ENCODE measurements at places on chromosomes 6 and 20. TPM values are rescaled to one million over a fixed set of nuclear protein-coding genes. Genes with fewer than 3 reads are reported as not detected.

Gene GPR6
- polyA plus RNA-seq = 7.3 TPM

Gene MBOAT1
- polyA plus RNA-seq = not detected

Gene C20orf202
- polyA plus RNA-seq = 0.62 TPM

Gene FAM209B
- not detected for polyA plus RNA-seq

Gene RAMACL
- 1.9 TPM for polyA plus RNA-seq

Gene FAM8A1
- polyA plus RNA-seq = 48.0 TPM

Gene ADGRG6
- 0.37 TPM for polyA plus RNA-seq

Gene BPIFB4
- not detected for polyA plus RNA-seq

Gene GRM4
- polyA plus RNA-seq = 3.7 TPM

Gene FAXC
- polyA plus RNA-seq = 130 TPM

Gene LY6G6F
- polyA plus RNA-seq = not detected

Gene DCDC2
- polyA plus RNA-seq = 0.57 TPM

Gene ERVFRD-1
- not detected for polyA plus RNA-seq

Gene LRFN2
- 16.8 TPM for polyA plus RNA-seq

Gene NOTCH4
- 5.7 TPM for polyA plus RNA-seq

Gene PLAGL2
- 2.5 TPM for polyA plus RNA-seq

Gene STK38
- polyA plus RNA-seq = 58.7 TPM

Gene TRIM15
- polyA plus RNA-seq = not detected

Gene MMS22L
- 8.3 TPM for polyA plus RNA-seq

Gene SIRPD
- polyA plus RNA-seq = not detected

Gene SYNGAP1
- 5.9 TPM for polyA plus RNA-seq

Gene SLC13A3
- 8.3 TPM for polyA plus RNA-seq

Gene GSTA2
- not detected for polyA plus RNA-seq

Gene ZC2HC1B
- polyA plus RNA-seq = 0.34 TPM

Gene GOPC
- 63.1 TPM for polyA plus RNA-seq

Gene NPEPL1
- 81.9 TPM for polyA plus RNA-seq

Gene GFOD1
- 8.2 TPM for polyA plus RNA-seq

Gene ARMC12
- polyA plus RNA-seq = 4.9 TPM

Gene SYCP2L
- 9.4 TPM for polyA plus RNA-seq

Gene RRAGD
- polyA plus RNA-seq = 32.2 TPM

Gene SPDEF
- 0.24 TPM for polyA plus RNA-seq

Gene JAG1
- polyA plus RNA-seq = 9.0 TPM
